Peyer's patch (tissue), 4 donors: ENCODE measurements at places on chromosomes 13 and 19. TPM values are rescaled to one million over a fixed set of nuclear protein-coding genes. Genes with fewer than 3 reads are reported as not detected.

GRCh38 chr13:48222358-48223301 lies 10.4 kb upstream of the ITM2B start:
- DNase-seq: no peak

DNA sequence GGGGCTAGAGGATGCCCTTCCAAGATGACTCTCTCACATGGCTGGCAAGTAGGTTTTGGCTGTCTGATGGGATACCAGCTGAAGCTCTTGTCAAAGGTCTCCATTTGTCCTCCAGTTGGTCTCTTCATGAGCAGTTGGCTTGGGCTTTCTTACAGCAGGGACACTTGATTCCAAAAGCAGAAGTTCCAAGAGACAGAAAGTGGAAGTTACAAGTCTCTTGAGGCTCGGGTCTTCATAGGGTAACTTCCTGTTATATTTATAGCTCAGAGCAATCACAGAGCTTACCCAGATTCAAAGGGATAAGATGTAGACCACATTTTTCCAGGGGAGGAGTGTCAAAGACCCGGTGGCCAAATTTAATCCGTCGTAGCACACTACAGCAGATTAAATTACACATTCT lies 440.0 kb downstream of the RFC3 start:
- DNase-seq: no peak

GRCh38 chr13:69331245-69331644 lies 776.4 kb upstream of the ATXN8OS start:
- DNase-seq: no peak

DNA sequence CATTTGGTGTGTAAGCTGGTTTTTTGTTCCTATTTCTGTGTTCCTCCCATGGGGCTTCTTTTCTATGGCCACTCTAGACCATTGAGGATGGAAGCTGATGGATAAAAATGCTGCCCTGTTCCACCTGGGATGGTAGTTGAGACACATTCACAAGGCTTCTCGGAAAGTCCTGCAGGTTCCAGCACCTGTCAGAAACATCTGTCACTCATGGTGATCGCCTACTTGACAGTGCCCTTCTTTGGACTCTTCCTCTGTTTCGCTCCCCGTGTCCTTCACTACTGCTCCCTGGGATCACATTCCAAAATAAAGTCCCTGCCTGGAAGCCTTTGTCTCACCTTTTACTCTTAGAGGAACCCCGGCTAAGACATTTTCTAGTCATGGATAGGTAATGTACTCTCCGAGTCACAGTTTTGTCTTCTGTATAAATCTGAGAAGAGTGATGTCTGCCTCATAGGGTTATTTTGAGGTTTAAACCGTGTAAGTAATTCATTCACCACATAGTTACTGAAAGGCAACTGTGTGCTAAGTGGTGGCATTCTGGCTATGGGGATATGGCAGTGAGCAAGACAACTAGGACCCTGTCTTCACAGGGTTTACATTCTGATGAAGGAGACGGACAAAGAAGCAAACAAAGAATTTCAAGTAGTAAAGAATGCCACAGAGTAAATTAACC lies 21.0 kb downstream of the UBAC2 start:
- no peak for DNase-seq

C13orf42 gene
- not detected for total RNA-seq

ZNF224 gene
- 60.5 TPM for total RNA-seq

PDX1 gene
- not detected for total RNA-seq

KCNN4 gene
- total RNA-seq: 34.6 TPM

ZNF534 gene
- total RNA-seq: not detected
